ENCODE measurements at places on chromosomes 5 and 9. TPM values are rescaled to one million over a fixed set of nuclear protein-coding genes. Genes with fewer than 3 reads are reported as not detected.

GDA gene
- 0.25 TPM for polyA plus RNA-seq

BHMT2 gene
- 10.6 TPM for polyA plus RNA-seq

INSL6 gene
- polyA plus RNA-seq = not detected

SPOCK1 gene
- 0.46 TPM for polyA plus RNA-seq

ANKRD33B gene
- polyA plus RNA-seq = 0.50 TPM

CARTPT gene
- polyA plus RNA-seq = 1.00 TPM

RPL37 gene
- polyA plus RNA-seq = 1,957 TPM

KIAA1958 gene
- polyA plus RNA-seq = 0.60 TPM

AIF1L gene
- 7.2 TPM for polyA plus RNA-seq

IL17B gene
- 5.6 TPM for polyA plus RNA-seq
